ENCODE measurements at places on chromosomes 7 and 10.

GRCh38 chr10:17250736-17251135 lies 22.7 kb downstream of the VIM start:
- DNase-seq: no peak

DNA sequence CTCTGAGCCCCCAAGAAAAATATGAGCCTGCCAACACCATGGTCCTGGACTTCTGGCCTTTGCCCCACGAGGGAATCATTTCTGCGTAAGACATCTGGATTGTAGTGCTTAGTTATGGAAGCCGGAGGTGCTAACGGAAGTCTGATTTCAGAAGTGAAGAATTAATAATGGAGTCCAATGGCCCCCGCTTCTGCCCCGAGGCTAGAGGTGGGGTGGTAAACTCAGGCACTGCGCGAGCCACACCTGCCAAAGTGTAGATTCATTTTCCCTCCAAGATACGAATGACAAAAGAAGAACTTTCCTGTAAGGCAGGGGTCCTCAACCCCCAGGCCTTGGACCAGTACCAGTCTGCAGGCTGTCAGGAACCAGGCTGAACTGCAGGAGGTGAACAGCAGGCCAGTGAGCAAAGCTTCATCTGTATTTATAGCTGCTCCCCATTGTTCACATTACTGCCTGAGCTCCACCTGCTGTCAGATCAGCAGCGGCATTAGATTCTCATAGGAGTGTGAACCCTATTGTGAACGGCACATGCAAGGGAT lies 22.3 kb downstream of the CNPY1 start:
- no peak for DNase-seq

GRCh38 chr10:98396096-98397063 lies 18.6 kb downstream of the PYROXD2 start:
- no peak for DNase-seq

- no peak for DNase-seq
Measured at GRCh38 chr10:101881036-101881774, 37.6 kb upstream of the KCNIP2 start.

DNA sequence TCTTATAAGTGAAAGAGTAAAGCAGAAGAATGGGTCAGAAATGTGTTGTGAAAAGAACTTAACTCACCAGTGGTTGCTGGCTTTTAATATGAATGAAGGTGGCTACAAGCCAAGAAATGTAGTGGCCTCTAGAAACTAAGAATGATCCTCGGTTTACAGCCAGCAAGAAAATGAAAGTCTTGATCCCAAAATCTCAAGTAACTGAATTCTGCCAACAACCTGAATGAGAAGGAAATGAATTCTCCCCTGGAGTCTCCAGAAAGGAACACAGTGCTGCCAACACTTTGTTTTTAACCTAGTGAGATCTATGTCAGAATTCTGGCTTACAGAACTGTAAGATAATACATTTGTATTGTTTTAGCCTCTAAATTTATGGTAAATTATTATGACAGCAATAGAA lies 193.0 kb downstream of the FZD1 start:
- DNase-seq: no peak

All from psoas muscle (tissue), 8 donors.